ENCODE measurements at places on chromosomes 6 and 20.

DNA sequence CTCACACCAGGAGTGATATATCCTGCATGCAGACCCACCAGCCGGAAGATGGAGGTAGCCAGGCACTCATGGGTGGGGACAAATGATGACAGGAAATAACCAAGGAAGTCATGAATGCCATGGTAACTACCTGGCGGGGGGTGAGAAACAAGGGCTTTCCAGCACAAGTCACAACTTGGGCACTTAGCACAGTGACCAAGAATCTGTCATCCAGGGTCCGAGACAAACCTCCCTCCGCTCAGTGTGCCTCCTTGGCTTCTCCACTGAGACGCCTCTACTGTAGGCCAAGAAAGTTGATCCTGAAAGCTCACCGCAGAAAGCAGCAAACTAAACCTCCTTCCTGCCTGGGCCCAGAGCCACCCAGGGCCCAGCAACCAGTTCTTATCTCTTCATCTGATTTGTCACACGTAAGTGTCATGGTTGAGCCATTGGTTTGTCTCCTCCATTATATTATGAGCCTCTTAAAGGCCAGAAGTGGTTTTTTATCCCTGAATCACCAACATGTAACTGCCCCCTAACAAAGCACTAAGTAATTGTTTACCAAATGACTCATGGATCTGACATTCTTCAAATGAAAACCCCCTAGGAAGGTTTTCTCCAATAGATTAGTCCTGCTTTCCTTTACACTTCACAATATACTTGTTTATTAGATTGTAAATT is 84.3 kb upstream of the TAB2 start:
- peak; percentile 19 for DNase-seq

- no peak for DNase-seq
Measured at GRCh38 chr20:34437330-34437986, 74.4 kb downstream of the ITCH start.

DNA sequence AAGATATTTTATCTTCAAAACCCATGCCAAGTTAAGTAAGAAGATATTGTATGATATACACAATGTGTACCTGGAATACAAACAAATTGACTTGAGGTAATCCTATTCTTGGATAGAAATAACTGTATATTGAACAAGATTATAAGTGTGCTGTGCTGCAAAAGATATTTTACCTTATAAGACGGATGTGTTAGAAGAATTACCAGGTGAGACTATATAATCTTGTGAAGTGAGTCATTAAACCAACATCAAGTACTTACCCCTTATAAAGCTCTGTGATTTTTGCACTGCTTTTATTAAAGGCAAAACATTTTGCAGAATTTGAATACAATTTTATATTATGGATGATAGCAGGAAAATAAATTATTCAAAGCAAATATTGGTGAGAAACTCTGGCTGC is 570.0 kb downstream of the MMUT start:
- no peak for DNase-seq

DNA sequence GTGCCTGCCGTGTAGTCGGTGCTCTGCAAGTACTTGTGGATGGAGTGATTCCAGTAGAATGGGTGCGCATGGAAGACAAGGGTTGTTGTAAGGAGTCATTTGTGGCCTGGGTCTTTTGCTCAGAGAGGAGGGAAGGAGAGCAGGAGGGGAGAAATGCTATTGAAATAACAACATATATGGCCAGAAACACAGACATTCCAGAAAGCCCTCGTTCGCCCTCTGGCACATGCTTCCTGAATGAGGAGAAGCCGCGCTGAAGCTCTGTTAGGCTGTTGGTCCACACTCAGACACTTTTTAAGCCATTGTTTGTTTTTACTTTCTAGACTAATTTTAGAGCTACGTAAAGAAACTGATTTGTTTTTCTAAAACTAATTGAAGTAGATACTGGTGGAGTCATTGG is 107.4 kb downstream of the RPP40 start:
- no peak for DNase-seq

DNA sequence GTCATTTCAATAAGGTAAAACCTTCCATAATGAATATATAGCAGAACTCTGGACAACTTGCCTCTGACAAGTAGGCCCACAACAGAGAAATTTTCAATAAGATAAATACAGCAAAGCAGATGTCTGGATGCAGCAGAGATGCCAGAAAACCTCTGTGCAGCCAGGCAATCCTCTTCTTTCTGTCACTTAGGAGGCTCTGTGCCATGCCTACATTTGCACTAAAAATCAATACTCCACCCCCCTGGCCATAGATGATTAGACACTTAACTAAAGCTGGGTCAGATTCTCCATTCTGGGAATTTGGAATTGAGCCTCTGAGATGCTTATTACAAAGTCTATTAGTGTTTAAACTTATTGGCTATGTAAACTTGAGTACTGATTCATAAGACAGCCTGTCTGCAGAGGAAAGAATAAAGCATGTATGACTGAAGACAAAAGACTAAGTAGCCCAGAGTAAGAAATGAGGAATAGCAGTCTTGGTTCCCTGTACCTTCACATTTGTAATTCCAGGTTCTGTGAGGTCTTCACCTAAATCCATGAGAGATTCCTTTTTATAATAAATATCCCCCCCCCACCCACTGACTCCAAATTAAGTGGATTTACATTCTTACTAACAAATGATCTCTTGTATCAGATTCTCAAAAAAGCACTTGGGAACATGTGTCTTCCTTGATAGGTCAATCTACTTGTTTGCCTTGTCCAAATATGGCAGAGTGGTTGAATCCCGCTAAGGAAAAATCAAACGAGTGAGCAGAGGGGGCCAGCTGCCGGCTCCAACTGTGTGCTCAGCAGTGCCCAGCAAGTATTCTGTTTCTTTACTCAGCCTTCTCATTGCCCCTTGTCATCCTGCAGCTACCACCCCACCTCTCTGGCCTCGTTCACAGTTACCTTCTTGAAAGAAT is 20.4 kb downstream of the MAN1A1 start:
- no peak for DNase-seq

DNA sequence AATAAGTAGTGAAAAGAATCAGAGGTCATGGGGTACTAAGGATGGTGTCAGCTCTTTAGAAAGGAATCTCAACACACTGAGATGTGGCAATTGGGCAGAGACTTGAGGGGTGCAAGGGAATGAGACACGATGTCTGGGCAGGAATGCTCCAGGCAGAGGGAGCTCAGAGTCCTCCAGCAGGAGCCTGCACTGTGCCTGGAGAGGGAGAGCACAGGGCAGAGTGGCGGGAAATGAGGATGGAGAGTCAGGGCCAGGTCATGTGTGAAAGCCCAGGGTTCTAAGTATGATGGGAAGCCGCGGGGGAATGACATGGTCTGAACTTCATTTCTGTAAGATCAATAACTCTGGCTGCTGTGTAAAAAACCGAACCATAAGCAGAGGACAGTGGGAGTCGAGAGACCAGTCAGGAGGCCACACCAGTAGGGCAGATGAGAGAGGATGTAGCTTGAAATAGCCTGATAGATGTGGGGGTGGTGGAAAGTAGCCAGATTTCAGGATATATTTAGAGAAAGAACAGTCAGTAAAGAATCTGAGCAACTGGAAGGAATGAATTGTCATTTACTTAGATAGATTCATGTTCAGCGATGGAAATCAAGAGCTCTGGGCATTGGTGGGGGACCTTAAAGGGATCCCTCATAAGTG is 133.4 kb upstream of the DTNBP1 start:
- no peak for DNase-seq

DNA sequence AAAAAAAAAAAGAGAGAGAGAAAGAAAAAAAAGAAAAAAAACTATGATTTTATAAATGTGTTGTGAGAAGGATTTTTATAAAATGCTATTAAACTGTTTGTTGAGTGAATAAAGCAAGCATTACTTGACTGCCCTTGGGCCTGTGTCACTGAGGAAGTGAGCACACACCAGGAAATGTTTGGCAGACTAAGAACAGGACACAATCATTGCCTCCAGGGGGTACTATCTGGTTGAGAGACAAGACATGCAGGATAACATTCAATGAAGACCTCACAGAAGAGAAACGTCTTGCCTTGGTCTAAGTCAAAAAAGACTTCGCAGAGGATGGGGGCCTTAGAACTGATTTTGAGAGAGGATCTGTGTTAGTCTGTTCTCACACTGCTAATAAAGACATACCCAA is 40.6 kb downstream of the MTFR2 start:
- DNase-seq = no peak

- DNase-seq = no peak
Measured at GRCh38 chr6:24827162-24827561, 28.4 kb upstream of the ARMH2 start.

GRCh38 chr20:59032713-59033059 is 551 bp upstream of the ATP5F1E start:
- no peak for DNase-seq

- DNase-seq = no peak
Measured at GRCh38 chr6:96478695-96479094, 42.9 kb upstream of the UFL1 start.

GRCh38 chr6:137708481-137708880 is 158.6 kb upstream of the TNFAIP3 start:
- DNase-seq = no peak

DNA sequence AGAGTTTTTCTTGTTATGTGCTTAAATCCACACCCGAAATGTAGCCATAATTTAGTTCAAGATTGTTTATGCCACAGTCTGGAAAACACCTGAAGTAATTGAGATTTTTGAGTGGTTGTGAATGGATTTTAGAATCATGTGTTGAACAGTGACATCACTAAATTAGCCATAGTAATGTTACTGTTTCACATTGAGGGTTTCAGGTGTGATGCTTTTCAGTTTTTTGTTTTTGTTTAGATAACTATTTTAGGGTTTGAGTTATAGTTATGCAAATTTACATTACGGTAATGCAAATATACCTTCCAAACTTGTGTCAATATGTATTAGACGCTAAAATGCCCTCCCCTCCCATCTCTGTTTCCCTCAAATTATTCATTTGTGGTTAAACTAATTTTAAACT is 22.9 kb downstream of the QKI start:
- DNase-seq = no peak

DNA sequence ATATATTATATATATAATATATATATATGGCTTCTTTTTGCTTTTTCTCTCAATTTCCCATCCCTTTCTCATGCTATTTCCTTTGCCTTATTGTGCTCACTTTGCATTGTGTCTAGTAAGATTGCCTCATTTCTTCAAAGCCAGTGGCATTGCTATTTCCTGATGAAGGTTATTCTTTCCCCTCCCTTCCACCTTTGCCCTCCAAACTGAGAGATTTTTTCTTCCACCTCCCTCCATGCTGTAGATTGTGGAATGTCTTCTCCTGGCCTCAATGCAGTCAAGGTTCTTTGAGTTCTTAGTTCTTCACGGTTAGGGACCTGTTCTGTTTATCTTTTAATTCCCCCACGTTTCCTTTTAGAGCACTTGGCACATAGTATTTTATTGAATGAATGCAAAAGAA is 17.2 kb downstream of the SH3BGRL2 start:
- DNase-seq = no peak

DNA sequence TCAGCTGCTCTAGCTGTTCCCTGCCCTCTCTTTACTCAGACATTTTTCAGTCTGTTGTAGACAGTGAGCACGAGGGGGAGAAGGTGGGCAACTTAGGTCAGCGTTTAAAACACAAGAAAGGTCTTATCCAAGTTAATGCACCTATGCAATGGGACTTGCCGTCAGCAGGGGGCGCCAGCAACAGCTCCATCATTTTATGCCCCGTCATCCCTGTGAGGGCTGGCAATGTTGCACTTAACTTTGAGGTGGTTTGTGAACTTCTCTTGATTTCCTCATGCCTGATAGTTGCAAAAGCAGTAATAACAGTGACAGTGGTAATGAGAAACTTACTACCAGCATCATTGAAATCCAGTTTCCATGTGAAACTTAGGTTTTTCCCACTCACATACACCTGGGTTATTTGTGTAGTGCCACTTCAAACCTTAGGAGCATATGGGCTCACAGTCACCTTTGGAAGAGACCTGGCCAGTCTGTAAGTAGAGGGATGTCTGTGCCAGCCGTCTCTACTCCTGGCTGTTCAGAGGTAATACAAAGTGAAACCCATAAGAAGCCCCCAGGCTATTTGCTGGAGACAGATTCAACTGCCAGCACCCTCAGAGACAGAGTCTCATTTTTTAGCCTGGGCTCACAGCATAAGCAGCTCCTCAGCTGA is 44.9 kb upstream of the ID1 start:
- peak; percentile 63 for DNase-seq

GRCh38 chr6:118724211-118724610 is 72.8 kb upstream of the CEP85L start:
- no peak for DNase-seq

DNA sequence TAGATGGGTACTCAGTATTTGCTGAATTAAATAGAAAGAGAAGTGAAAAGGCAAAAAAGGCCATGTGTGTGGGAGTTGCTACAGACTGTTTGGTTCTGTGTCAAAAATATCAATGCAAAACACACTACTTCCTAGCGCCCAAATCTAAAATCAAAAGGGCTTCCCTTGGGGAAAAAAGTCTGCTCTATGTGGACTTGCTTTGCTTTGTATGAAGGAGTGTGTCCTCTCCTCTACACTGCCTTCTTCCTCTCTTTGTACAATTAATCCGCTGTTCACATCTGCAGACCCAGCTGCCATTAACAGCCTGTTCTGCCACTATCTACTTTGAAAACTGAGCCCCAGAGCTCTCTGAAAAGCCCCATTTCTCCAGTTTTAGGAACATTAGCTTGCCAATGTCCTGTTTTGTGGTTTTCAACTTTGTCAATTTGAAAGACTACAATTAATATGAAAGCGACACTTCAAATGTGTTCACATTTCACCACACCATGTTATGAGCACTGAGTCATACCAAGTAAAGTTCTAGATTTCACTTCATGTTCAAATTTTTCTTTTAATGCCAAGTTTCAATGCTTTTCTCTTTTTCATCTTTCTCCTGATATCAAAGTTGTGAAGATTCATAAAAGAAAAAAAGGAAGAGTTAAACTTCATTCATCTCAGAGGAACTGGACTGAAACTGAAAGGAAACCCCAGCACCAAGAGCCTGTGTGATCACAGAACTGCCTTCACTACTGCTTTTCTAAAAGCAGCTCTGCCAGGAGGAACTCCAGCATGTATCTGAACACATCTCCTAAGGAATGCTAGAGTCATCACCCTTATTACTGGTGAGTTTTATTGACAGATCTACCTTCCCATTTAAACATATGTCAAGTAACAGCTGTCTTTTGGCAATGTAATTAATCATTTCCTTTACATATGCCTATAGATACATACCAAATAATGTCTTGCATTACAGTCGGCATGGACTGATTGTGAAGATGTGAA is 102.6 kb downstream of the KIF13A start:
- DNase-seq = no peak

DNA sequence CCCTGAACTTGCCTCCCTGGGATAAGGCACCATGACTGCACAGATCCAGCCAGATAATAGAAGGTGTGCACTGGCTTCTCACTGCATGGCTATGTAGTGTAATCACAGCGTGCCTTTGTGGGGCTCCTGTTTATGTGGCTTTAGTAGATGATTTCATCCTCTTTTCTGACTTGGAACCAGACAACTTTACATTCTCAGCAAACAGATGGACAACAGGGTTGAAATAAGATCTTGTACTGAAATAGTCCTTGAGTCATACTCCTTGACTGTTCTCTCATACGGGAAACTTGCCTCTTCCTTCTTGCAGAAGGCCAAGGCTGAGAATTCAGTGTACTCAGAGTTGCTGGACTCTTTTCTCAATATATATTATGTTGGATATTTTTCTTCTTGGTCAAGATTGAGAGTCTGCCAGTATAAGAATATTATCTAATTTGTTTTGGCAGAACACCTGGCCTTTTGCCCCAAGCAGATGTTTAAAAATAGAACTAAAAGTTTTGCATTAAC is 25.0 kb upstream of the RNF144B start:
- no peak for DNase-seq

GRCh38 chr6:155472886-155473285 is 17.2 kb upstream of the NOX3 start:
- no peak for DNase-seq

GRCh38 chr6:34696189-34696738 is 303 bp downstream of the ILRUN start:
- no peak for DNase-seq

All from activated T-helper 9 cell treated with anti-CD3 and anti-CD28 coated beads, Interleukin-2, amount 50 U/mL, for 16 hours (primary cell).